NCI-H460 (cell line): ENCODE measurements at places on chromosomes 4 and X.

- DNase-seq, result no peak
Observed at GRCh38 chr4:109435635-109436034, 2.0 kb downstream of the SEC24B start.

DNA sequence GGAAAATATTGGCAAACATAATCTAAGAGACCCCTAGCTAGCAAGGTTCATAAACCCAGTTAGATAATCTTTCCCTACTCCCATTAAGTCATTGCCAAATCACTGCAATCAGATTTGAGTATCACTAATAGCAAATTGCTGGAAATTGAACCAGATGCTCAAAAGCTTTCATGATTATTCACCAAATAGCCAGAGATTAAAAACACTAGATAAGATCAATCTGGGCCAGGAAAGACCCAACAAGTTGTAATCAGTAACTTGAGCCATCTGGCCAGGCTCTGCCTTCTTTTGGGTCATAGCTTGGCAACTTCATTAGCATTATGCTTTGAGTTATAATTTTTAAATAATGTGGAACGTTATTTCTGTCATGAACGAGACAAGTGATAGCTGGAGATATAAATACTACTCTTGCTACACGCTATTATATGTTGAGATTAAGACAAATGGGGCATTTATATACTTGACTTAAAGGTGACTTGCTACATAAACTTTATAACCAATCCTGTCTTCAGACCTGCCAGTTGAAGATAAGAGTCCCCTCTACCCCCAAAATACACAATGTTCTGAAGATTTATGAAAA is 196.6 kb upstream of the EDNRA start:
- no peak for DNase-seq

- peak; percentile 12 for DNase-seq
Observed at GRCh38 chr4:153785910-153786721, 2.8 kb downstream of the SFRP2 start.

GRCh38 chr4:154082760-154083535 is 294.1 kb upstream of the SFRP2 start:
- DNase-seq, result no peak

DNA sequence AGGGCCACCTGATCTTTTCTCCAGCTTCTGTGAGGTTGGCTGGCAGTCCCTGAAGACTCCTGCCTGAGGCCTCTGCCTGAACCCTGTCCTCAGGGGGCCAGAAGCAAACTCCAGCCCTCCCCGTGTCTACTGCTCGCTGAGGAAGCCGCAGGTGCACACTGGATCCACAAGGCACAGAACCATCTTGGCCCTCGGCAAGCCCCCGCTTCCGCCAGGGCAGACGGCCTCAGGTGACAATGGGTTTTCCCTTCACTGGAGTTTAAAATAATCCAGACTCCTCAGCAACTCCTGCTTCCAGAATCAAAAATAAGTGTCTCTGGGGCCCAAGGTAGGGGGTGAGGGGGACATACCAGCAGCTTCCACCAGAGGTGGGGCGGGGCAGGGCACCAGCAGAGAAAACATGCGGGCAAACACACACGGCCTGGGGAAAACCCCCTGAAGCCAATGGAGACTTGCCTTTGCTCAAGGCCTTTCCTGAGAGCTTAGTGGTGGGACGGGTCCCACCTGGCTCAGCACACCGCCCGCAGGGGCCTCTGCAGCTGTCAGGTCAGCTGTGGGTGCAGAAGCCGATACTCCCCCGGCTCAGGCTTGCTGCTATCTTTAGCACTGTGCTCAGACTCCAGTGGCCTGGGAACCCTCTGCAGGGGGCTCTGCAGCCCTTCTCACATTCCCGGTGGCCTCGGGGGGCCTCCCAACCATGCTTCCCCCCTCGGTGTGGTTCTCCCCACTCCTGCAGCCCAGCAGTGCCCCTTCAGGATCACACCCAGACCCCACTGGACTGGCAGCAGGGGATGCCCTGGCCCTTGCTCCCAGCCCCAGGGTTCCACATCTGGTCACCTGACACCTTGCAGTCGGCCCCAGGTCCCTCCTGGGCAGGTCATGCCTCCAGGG is 1.9 kb downstream of the MYL5 start:
- DNase-seq, result no peak

DNA sequence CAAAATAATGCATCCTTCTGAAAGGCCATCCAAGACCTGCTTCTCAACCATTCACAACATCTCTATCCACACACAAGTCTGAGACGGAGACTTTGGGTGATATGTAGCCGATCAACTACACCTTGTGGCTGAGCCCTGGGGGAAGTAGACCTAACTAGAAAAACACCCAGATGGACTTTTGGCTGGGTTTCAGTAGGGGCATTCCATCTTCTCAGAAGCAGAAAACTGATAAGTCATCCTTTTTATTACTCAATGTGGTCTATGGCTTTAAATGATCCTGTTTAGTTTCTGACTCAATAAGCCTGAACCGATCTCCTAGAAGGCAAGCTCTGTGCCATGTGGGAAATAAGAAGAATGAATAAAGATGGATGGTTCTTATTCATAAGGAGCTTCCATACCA is 82.5 kb upstream of the AFF2 start:
- DNase-seq, result no peak

GRCh38 chr4:186832906-186833305 is 109.2 kb upstream of the FAT1 start:
- no peak for DNase-seq

GRCh38 chrX:7153231-7153630 is 5.3 kb upstream of the PUDP start:
- no peak for DNase-seq

- no peak for DNase-seq
Observed at GRCh38 chr4:184929476-184929875, 88.8 kb upstream of the HELT start.

DNA sequence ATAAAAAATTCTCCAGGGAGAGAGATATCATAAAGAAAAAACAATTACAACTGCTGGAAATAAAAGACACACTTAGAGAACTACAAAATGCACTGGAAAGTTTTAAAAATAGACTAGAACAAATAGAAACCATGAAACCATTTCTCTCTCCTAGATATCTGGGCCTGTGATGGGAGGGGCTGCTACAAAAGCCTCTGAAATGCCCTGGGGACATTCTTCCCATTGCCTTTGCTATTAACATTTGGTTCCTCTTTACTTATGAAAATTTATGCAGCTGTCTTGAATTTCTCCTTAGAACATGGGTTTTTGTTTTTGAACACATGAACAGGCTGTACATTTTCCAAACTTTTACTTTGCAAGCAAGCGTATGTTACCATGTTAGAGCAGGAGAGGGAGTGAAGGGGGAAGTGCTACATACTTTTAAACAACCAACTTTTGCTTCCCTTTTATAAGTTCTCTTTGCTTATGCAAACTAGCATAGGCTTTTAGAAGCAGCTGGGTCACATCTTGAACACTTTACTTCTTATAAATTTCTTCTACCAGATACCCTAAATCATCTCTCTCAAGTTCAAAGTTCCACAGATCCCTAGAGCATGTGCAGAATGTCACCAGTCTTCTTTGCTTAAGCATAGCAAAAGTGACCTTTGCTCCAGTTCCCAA is 47.9 kb upstream of the PACRGL start:
- no peak for DNase-seq

- DNase-seq, result no peak
Observed at GRCh38 chr4:95360906-95361695, 187.7 kb downstream of the UNC5C start.

GRCh38 chr4:176800891-176801534 is 8.3 kb upstream of the VEGFC start:
- DNase-seq, result no peak

DNA sequence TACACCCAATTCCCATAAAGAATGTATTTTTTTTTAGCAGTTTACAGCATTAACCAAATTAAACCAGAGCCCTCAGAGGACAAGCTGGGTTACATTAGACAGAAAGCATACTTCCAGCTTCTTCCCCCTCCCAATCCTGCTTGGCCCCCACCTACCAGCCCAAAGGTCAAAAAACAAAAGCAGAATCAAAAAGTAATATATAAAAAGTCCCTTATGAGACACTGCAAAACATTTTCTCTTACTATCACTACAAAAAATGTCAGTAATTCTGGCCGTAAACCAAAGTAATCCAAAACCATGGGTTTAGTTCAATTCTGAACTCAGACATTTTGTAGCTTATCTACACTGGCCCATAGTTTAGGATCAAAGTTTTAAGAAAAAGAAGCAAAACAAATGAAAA is 38.0 kb downstream of the APBB2 start:
- no peak for DNase-seq

DNA sequence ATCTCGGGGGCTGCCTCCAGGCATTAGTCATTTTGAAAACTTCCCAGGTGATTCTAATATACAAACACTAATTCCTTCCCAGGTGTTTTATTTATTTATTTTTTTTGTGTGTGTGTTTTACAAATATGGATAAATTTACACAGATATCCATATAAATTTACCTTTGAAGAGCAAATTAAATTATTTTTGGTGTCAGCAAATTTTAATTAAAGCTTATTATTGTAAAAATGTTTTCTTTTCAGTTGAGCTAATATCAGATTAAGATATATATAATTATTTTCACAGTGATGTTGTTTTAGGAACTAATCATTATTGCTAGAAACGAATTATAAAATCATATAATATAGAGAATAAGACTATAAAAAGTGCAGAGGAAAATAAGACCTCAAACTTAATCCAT is 62.0 kb upstream of the FREM3 start:
- no peak for DNase-seq
